Activated CD4-positive, CD25-positive, alpha-beta regulatory T cell (primary cell): ENCODE measurements at places on chromosomes 2 and 18.

GRCh38 chr2:149021761-149022160 lies 16.7 kb upstream of the LYPD6B start:
- no peak for DNase-seq

GRCh38 chr2:115908731-115909130 lies 1466.3 kb downstream of the DPP10 start:
- no peak for DNase-seq

DNA sequence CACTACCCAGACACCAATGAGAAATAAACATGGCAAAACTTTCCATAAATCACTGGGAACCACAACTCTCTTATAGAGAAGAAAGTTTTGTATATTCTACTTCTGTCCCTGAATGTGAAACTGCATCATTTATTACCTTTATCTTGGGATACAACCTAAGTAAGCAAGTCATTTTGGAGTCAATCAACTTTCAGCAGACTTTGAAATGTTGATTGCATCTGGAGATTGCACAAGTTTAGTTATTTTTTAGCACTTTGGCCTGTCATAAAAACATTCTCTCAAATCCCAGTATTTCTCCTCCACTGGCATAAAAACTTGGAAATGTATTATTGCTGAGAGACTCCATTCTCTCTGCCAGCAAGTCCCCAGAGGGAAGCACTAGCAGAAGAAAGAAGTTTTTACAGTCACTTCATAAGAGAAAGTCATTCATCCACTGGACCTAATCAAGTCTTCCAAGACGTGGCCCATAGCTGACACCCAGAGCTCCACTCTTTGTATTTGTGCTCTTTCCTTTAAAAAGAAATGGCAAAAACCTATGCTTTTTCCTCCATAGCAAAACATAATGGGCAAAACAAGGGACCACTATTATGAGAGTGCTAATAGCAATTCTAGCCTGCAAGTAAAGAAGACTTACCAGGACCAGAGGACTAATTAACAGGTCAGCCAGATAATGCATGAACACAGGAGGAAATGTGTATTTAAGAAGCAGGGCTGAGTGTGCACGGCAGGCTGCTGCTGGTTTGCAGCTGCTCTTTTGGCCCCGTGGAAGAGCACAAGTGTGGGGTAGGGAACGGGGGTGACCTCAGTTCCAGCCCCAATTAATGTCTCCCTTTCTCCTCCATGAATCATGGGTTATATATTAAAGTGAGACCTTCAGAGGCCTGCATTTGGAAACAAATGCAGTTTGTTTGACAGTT lies 171.5 kb downstream of the INO80D start:
- no peak for DNase-seq

DNA sequence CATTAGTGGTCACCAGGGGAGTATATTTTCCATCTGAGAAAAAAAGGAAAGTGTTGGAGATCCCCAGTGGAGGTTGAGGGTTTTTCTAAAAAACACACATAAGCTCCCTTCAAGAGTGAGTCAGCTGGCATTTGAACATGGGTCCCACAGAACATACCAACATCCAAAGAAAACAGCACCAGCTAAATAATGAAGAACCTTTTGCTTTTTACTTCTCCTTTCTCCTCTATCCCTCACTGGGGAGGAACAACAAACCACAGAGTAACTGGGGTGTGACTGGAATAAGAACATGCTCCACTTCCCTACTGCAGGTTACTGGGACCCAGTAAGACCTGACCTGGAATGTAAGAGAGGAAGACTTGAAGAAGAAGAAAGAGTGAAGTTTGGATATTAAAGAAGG lies 56.5 kb upstream of the RAPH1 start:
- no peak for DNase-seq

- DNase-seq, result no peak
These were observed 2.7 kb downstream of the YPEL5 start for GRCh38 chr2:30149513-30149912.

DNA sequence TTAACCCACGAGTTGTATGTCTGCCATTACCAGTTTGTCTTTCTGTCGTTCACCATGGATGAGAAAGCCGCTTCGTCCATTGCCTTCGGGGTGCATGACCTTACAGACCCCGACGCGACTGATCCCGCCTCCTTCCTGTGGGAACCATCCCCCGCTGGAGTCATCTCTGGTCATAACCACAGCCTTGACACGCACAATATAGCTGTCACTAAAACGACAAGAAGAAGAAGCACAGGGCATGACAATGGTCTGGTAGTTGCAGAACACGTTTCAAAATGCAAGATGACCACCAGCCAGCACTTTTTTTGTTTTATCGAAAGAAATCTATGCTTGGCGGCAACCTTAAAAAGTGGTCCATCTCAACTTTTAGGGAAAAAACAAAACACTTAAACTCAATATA lies 87.7 kb downstream of the SPRED2 start:
- no peak for DNase-seq

GRCh38 chr2:134711692-134712091 lies 7.1 kb downstream of the TMEM163 start:
- DNase-seq, result no peak
